Panc1 (cell line): ENCODE measurements at places on chromosomes 7 and 10.

DNA sequence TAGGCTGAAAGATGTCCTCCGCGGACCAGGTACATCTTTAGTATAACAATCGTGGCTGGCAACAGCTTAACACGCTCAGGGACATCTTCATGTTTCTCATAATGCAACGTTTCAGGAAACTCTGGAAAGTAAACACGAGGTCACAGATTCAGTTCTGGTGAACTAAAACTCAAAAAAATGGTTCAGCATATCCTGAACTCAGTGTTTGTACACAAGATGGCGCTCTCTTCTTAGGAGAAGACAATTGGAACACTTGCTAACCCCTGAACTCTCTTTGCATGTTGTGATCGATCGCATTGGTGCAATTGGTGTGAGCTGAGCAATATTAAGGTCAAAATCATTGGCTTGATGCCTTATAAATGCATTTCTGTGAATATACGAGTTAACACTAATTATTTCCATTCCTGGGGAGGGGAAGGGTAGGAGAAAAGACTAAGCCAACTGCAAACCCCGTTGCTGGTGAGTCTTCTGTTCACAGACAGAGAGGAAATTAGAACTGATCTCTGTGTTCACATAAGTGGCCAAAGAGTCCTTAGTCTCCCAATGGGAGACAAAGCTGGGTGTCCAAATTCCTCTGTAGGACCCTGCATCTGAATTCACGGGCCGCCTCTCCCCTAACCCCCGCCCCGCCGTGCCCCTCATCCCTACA lies 52.6 kb upstream of the FAM180A start:
- peak; percentile 56 for DNase-seq

- no peak for DNase-seq
Observed at GRCh38 chr10:77922055-77922454, 4.5 kb downstream of the DLG5 start.

- DNase-seq, result no peak
Observed at GRCh38 chr10:124999433-125000365, 57.8 kb downstream of the ZRANB1 start.

GRCh38 chr10:49169776-49170175 lies 18.4 kb downstream of the TMEM273 start:
- DNase-seq, result no peak

- no peak for DNase-seq
Observed at GRCh38 chr7:149763563-149764240, 9.7 kb downstream of the ZNF467 start.
